ENCODE measurements at places on chromosomes 13 and 19.

DNA sequence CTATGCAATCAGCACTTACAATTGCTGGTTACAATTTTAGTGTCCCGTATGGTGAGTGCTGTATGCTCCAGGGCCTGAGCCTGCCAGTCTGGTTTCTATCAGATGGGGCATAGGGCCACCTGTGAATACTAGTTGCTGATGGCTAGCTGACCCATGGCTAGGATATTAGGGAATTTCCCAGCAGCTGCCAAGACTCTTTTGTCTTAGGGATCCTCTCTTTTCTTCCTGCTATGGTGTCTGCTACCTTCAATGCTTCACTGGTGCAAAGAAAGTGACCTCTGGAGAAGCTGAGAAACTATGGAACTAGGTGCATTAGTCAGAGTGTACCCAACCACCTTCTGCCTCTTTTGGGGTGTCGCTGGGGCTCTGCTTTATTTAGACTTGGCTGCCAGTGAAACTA is 11.6 kb downstream of the CCDC169 start:
- no peak for DNase-seq

DNA sequence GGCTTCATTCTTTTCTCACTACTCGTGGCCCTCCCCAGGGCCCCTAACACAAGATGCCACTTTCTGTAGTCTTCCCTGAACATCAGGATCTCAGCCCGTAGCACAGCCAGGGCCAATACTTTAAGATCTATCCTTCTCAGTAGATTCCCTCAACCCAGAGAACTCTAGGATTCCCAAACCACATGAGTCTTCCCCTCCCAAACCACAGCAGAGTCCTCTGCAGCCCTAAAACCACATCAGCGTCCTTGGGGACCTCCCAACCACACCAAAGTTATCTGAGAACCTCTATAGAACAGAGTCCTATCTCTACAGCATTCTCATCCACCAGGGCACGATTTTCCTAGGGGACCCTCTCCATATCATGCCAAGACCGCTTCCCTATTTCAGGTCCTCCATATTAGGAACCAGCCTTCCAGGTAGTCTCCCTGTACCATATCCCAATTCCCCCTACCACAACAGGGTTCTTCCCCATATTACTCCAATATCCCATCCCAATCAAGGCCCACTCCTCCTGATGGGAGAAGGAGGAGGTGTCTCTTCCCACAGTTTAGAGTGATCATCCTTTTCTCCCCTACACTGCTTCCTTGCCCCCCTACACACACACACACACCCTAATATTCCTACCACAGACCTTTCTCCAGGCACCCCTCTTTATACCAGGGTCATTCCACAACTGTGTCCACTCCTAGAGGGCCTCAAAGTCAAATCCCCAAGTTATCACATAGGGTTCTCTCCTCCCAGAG is 1.4 kb downstream of the DYRK1B start:
- DNase-seq, result no peak

DNA sequence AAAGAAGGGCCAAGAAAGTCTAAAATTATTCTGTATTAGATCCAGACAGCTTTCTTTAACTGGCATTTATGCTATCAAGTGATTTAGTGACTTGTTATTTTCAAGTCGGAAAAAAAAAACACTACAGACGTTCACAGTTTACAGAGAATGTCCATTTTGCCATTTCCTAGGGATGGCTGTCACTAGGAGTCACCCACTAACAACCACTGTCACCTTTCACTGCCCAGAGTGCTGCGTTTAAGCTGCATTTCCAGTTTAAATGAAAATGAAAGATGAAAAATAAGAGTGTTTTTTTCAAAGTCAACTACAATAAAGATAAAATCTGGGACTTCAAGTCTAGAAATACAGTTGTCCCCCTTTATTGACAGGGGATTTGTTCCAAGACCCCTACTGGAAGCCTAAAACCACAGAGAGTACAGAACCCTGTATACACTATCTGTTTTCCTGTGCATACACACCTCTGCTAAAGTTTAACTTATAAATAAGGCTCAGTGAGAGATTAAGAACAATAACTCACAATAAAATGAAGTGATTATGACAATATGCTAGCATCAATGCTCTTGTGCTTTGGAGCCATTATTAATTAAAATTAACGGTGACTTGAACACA is 112.5 kb downstream of the SACS start:
- peak; percentile 59 for DNase-seq

DNA sequence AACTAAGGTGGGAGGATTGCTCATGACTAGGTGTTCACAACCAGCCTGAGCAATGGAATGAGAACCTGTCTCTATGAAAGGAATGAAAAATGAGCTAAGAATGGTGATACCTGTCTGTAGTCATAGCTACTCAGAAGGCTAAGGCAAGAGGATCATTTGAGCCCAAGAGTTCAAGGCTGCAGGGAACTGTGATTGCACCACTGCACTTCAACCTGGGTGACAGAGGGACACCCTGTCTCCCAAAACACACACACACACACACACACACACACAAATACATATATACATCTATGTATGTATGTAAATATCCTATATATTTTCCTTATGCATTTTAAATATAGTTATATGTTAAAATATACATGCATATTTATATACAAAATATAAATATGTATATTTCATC is 7.4 kb upstream of the ZNF433 start:
- DNase-seq, result no peak

- no peak for DNase-seq
Measured at GRCh38 chr13:20080377-20081164, 80.3 kb downstream of the GJA3 start.

DNA sequence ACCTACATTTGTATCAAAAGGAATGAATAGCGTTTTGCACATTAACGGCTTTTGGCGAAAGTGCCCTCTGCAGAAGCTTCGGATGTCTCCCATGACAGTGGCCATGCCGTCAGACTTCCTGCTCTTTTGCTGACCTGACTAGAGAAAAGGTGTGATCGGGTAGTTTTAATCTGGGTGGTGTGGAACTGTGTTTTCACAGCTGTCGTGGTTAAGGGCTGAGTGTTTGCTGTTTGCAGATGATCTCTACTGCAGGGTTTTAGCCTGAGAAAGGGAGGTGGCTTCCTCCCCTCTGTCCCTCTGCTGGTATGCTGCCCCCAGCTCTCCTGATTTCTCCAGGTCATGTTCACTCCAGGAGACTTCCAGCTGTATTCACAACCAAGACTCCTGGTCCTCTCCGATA is 22.4 kb downstream of the ZNF71 start:
- no peak for DNase-seq

All from kidney glomerular epithelial cell (primary cell).